Right cardiac atrium (tissue), 5 donors: ENCODE measurements at places on chromosomes 4 and X. TPM values are rescaled to one million over a fixed set of nuclear protein-coding genes. Genes with fewer than 3 reads are reported as not detected.

Gene FAM13A
- total RNA-seq = 17.8 TPM

Gene PDLIM3
- 271 TPM for total RNA-seq

Gene RBM46
- total RNA-seq = not detected

Gene ESX1
- total RNA-seq = not detected

Gene CT83
- not detected for total RNA-seq

Gene PTCHD1
- 0.11 TPM for total RNA-seq

Gene AWAT2
- not detected for total RNA-seq

Gene CFI
- total RNA-seq = 18.4 TPM

DNA sequence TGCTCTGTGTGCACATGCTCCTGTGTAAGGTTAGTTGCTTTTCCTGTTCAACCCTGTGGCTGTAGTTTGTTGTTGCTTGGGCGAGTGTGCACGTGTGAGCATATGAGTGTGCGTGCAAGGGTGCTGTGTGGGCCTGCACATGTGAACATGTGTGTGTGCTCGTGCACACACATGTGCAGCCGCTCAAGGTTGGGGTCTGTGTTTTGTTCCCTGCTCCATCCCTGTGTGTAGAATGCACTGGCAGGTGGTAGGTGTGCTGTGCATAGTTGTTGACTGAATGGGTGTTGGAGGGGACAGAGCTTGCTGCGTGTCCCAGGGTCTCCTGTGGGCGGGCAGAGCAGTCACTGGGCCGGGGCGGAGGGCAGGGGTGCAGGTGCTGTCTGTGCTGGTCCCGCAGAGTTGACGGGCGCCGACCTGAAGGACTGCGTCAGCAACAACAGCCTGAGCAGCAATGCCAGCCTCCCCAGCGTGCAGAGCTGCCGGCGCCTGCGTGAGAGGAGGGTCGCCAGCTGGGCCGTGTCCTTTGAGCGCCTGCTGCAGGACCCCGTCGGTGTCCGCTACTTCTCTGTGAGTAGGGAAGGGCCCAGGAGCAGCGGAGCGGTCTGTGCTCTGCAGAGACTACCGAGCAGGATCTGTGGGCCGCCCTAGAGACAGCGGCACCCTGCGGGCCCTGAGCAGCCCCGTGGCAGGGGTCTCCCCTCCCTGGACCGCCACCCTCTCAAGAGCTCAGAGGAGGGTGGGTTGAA, 27.9 kb upstream of the HGFAC start:
- no peak for DNase-seq

- DNase-seq = no peak
Measured at GRCh38 chrX:129659141-129659540, 4.4 kb upstream of the APLN start.

- no peak for DNase-seq
Measured at GRCh38 chrX:115560211-115560977, 580 bp upstream of the PLS3 start.

- no peak for DNase-seq
Measured at GRCh38 chrX:75303795-75304194, 29.9 kb downstream of the UPRT start.

- DNase-seq = no peak
Measured at GRCh38 chrX:17291171-17291900, 83.7 kb upstream of the NHS start.

- no peak for DNase-seq
Measured at GRCh38 chr4:83212041-83212851, 72.4 kb downstream of the COQ2 start.

DNA sequence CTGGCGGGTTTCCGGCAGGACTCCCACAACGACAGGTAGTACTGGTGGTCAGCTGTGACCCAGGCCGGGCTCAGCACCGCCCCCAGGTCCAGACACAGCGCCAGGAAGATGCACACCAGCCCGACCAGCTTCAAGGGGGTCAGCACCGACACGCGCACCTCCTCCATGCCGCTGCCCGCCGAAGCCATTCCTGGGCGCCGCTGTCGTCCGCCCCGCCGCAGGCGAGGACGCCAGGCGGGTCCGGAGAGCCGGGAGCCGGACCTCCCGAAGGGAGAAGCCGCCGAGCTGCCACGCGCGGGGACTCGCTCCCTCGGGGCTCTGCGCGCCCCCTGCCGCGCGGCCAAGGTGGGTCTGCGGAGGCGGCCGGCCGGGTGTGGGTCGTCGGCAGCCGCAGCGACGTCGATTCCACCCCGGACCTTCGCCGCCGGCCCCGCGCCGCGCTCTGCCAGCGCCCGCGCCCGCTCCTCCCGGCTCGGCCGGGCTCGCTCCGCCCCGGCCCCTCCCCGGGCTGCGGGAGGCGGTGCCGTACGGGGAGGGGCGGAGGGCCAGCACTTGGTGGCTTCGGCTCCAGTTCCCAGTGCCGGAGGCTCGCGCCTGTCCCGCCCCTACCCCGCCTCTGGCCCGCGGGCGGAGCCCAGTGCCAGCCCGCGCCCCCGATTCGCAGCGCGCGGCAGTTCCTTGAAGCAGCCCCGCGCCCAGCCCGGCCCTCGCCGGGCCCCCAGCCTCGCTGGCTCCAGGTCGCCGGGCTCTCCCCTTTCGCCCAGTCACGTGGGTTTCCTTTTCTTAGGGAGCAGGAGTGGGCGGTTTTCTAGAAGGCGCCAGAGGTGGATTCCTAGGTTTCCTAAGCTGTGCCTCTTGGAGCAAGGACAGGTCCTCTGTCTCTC, at the start of gene TMEM47:
Gene TMEM47 (minus strand): TSS at position 444 of the 884 bp plus-strand sequence. CDS start 256 bp downstream, at position 188.
- DNase-seq = peak; percentile 80

- no peak for DNase-seq
Measured at GRCh38 chr4:186294160-186294559, 28.2 kb downstream of the F11 start.

GRCh38 chr4:93648258-93648657, 180.3 kb upstream of the ATOH1 start:
- no peak for DNase-seq

- DNase-seq = no peak
Measured at GRCh38 chrX:133638285-133638684, 223.0 kb upstream of the GPC4 start.

- DNase-seq = no peak
Measured at GRCh38 chrX:40976981-40977380, 108.3 kb upstream of the USP9X start.

GRCh38 chrX:115134382-115134781, 54.8 kb upstream of the RBMXL3 start:
- no peak for DNase-seq

- no peak for DNase-seq
Measured at GRCh38 chrX:130176354-130176776, 4.6 kb downstream of the RAB33A start.

DNA sequence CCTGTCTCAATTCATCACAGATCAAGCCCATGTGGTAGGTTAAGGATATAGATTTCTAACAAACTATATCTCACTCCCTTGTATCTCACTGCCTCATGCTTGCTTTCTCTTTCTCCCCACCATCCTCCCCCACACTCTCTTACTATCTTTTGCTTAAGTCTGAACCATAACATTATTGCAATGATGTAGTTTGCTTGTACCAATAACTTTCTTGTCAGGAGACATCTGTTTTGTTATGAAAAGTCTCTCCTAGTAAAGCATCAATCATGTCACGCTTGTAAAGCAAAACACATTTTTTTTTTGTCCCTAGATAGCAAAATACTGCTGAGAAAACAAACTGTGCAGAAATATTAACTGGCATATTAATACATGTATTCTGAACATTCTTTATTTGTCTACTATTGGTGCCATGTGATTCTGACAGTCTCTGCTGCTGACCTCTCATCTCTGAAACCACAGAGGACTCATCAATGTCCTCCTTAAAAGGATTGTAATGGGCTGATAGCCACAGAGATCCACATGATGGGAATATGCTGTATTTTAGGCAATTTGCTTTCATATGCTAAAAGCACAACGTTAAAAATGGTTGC, 217.5 kb downstream of the VEGFC start:
- no peak for DNase-seq

DNA sequence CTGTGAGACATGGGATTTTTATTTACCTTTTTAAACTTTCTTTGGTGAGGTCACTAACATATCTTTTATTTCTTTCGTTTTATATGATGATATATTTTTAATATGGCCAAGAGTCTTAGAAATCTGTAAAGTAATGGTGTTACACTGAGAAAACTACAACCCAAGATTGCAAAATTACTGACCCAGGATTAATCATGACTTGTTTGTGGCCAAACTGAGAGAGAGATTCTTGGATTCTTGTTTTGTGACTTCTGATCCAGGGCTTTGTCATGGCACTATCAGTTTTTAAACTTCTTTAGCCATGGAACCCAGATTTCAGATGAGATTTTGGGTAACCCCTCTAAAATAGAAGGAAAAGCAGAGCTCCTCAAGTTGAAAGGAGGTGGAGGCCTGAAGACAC, 42.0 kb downstream of the SGMS2 start:
- DNase-seq = no peak

- no peak for DNase-seq
Measured at GRCh38 chrX:136584545-136584944, 52.5 kb downstream of the VGLL1 start.

- DNase-seq = no peak
Measured at GRCh38 chr4:22668301-22668700, 24.4 kb upstream of the GBA3 start.

DNA sequence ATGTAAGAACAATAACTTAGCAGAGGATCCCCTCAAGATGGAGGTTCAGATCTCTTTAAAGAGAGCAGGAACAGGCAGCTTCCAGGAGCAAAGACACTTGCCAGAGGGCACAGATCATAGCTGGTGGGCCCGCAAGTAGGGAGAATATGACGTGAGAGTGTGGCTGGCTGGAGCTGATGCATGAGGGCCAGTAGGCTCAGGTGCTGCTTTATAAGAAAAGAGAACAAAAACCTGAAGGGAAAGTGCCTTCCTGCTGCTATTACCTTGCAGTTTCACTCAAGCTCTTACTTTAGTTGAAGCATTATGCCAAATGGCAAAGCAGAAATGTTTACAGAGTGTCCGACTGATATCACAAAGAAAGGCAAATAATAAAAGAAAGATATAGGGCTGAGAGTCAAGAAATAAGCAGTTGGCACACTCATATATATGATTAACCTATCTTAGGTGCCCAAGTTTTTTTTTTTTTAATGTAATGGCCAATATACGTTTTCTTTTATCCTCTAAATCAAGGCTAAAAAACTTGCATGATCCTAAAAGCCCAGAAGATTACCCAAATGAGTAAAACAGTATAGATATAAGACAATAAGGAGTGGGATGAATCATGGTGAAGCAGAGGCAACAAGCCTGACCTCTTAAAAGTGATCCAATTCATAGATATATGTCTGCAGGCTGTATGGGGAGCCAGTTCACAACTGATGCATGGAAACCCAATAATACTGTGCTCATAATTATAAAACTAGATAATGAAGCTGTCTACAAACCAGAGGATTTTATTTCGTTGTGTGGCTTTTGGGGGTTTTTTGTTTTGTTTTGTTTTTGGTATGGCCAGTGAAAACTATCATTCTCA, 12.6 kb downstream of the NR0B1 start:
- no peak for DNase-seq

GRCh38 chr4:181216501-181216900, 1026.7 kb upstream of the TENM3 start:
- no peak for DNase-seq

DNA sequence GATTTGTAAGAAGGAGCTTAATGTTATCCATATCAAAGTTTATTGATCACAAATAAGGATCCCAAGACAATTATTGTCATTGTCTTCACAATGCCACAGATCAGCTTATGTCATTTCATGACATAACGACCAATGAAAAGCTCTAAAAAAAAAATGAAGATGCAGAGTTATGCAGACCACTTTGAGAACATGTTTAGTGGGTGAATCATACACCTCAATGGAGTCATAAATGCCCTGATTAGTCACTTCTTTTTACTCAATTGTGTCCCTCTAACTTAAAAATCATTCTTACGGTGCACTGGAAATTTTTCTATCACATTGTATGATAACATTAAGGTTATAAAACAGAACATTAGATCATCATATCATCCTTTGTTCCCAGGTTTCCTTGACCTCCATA, 87.6 kb upstream of the GABRG1 start:
- no peak for DNase-seq

GRCh38 chr4:67765928-67766327, 11.7 kb upstream of the GNRHR start:
- no peak for DNase-seq

GRCh38 chrX:39356119-39356807, 555.0 kb downstream of the MID1IP1 start:
- DNase-seq = no peak

DNA sequence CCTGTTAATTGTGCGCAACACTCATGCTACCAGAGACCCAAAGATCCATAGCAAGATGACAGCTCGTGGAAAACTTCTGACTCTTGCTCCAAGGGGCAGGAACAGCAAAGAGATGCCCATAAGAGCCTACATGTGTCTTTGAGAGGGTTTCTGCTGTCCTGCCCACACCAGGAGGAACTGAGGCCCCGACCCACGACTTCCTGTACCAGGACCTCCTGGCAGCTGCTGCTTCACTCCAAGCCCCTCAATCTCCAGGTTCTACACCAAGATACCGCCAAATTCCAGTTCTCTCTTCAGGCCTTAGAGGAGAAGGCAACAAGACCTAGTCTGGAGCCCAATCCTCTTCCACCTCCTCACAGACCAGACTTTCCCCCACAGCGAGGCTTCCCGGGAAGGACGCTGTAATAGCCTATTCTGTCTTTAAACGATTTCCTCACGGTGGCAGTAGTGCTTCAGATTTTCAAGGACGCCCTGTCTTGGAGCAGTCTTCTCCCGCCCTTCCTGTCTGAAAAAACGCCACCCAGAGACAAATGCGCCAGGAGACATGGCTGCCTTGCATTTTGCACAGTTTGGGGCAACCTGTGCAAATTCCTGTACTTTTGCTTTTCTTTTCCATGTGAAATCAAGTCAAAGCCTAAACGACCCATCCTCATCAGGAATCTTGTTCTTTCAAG, 230.2 kb upstream of the STK26 start:
- peak; percentile 87 for DNase-seq

GRCh38 chr4:86502081-86502480, 92.0 kb upstream of the PTPN13 start:
- DNase-seq = no peak

GRCh38 chrX:63738696-63739095, 46.3 kb downstream of the ARHGEF9 start:
- DNase-seq = no peak

GRCh38 chrX:132433001-132433400, 55.8 kb downstream of the MBNL3 start:
- no peak for DNase-seq

- DNase-seq = no peak
Measured at GRCh38 chr4:142365391-142365790, 480.7 kb downstream of the INPP4B start.

DNA sequence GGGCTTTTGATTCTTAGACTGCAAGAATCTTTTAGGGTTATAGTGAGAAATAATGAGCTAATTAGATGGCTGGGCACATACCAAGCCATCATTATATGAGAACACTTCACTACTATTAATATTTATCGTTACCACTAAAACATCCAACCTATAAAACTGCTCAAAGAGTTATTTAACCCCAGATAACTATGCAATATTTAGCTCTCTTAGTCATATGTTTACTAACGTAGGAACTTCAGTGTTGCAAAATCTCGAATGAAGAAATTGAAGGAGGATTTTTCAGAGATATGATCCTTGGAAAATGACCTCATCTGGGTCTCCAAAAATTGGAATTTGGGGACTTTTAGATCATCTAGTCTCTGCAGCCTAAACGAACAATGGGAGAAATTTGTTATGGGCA, 265.0 kb upstream of the RPS6KA3 start:
- no peak for DNase-seq
